ENCODE measurements at places on chromosomes 11 and 22.

DNA sequence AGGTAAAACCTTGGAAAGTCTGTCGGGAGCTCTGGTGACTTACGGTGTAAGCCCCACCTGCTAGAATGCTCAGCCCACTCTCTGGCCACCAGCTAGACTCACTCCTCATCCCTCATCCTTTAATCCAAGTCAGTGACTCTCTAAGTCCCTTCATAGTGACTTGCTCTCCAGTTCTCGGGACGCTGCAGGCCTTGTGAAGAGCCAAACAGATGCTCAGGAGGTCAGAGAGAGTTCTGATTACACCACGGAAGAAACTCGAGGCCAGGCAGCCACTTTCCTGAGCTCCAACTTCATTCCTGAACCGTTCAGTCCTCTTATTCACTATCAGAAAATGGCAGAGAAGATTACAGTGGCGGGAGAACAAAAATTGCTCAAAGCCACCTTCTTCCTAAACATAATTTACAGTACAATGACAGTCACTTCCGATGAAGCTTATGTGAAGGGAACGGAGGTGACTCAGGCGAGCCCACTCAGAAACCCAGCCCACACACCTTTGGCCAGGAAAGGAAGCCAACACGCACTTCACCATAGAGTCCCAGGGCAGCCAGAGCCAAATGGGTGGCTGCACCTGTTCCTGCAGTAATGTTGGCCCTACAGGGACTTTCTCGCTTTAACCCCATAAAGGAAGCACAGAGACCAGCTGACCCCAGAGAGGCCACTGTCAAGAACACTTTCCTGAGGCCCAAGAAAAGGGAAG is 100.4 kb downstream of the GALNT18 start:
- DNase-seq, result no peak

DNA sequence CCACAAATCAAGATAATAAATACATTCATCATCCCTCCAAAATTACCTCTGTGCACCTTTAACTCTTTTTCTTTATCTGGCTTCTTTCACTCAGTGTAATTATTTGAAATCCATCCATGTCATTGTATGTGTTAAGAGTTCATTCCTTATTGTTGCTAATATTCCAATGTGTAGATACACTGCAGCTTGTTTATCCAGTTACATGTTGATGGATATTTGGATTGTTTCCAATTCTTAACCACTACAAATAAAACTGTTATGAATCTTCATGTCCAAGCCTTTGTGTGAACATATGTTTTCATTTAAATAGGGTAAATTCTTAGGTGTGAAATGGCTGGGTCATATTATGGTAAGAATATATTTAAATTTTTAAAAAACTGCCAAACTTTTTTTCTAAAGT is 323.3 kb upstream of the NCAM1 start:
- no peak for DNase-seq

DNA sequence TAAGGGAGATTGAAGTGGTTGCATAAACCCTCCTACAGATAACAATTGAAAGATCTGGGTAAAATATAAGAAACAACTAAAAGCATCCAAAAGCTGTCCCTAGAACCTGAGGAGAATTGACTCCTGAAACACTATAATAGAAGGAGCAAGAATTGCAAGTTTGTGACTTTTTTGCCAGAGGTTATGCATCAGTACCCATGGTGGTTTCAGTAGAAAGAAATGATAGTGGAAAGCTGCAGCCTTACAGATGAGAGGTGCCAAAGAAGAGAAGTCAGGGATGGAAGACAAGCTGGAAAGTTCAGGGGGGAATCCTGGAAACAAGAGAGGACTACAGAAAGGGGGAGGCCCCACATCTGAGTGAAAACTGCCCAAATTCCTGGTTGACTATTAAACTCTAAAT is 80.7 kb downstream of the PACS1 start:
- no peak for DNase-seq

DNA sequence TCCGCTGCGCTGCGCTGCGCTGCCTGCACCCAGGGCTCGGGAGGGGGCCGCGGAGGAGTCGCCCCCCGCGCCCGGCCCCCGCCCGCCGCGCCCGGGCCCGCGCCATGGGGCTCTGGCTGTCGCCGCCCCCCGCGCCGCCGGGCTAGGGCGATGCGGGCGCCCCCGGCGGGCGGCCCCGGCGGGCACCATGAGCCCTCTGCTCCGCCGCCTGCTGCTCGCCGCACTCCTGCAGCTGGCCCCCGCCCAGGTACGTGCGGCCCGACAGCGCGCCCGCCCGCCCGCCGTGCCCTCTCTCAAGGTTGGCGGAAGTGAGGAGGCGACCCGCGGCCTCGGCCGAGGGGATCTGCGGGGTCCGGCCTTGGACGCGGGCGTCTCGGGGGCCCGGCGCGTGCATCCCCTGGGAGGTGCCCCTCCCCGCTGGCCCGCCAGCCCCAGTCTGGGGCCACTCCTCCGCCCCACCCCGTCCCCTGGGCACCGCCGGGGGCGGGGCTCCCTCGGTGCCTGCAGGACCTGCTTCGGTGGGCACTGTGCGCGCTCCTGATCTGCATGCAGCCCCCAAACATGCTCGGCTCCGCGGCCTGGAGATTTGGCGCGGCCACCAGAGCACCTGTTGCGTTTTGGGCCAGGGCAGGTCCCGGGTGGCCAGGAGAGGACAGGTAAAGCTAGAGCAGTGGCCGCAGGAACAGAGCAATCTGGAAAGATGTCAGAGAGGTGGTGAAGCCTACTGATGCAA is 429 bp downstream of the VEGFB start:
- DNase-seq, result peak; percentile 44

DNA sequence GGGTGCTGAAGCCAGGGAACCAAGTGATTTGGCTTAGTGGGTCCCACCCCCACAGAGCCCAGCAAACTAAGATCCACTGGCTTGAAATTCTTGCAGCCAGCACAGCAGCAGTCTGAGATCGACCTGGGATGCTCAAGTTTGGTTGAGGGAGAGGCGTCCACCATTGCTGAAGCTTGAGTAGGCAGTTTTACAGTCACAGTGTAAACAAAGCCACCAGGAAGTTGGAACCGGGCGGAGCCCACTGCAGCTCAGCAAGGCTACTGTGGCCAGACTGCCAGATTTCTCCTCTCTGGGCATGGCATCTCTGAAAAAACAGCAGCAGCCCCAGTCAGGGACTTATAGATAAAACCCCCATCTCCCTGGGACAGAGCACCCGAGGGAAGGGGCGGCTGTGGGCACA is 424.1 kb upstream of the TENM4 start:
- no peak for DNase-seq

GRCh38 chr11:11777897-11778296 is 63.9 kb upstream of the USP47 start:
- no peak for DNase-seq

DNA sequence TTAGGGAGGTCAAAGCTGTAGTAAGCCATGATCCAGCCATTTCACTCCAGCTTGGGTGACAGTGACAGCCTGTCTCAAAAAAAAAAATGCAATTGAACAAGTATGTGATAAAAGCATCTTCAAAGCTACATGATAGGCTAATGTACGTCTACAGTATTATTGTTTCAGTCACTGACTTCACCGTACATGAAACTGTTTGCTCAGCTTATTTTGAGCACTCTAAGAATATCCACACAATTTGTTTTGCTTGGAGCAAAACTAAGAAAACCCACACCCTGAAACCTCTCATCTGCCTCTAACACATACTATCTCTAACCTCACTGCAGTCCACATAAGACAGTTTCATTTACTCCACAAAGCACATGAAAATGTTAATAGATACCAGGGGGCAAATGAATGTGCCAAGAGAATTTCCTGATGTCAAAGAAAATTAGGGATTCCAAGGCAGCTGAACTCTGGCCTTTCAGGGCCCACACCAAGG is 60.7 kb downstream of the KCNA4 start:
- no peak for DNase-seq

- no peak for DNase-seq
Observed at GRCh38 chr22:22246706-22247105, 2.1 kb downstream of the VPREB1 start.
